ENCODE measurements at places on chromosomes 7 and 10.

GRCh38 chr7:13822678-13823077, 166.8 kb downstream of the ETV1 start:
- no peak for DNase-seq

GRCh38 chr7:156034397-156034796, 222.1 kb upstream of the SHH start:
- no peak for DNase-seq

- DNase-seq, result no peak
Measured at GRCh38 chr7:24334012-24334411, 50.0 kb downstream of the NPY start.

DNA sequence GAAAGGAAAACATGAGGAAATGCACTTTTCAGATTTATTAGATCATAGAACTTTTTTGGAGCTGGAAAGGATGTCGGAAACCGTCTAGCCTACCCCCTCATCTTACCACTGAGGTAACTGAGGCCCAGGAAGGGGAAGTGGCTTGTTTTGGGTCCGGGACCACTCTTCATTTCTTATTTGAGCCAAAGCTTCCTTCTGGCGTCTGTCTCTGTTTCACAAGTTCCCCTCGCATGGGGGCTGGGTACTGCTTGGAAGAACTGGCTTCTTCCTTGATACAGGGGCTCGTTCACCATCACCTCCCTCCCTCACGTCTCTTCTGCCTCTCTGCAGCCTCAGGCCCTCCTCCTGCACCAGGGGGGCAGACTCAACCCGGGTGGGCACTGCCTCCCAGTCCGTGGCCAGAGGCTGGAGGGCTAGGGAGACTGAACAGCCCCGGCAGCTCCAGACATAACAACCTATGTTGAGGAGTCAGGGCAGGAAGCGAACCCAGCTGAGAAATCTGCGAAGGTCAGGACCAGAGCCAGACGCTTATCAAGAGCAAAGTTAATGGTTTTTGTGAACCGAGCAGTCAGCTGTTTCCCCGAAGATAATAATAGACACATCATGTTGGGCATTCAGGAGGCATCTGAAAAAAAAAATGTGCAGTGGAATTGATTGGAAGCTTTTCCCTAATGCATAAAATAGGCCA, 12.9 kb downstream of the HTRA1 start:
- DNase-seq, result no peak

GRCh38 chr10:29746080-29746797, 111.5 kb upstream of the SVIL start:
- DNase-seq, result no peak

DNA sequence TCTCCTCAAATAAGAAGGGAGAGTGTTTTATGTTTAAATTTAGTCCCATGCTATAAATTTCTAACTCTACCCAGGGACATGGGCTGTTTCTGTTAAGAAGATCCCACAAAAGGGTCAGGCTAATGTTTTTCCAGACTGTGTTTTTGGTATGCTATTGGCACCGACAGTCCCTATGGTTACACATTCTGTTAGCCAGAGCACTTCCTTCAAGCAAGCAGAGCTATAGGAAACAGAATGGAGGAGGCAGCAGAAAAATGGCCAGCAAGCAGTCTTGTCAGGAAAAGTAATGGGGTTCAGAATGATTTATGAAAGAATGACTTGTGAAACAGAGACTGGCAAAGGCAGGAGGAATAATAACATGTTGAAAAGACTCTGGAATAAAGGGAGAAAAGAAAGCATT, 44.8 kb upstream of the PHYHIPL start:
- no peak for DNase-seq

DNA sequence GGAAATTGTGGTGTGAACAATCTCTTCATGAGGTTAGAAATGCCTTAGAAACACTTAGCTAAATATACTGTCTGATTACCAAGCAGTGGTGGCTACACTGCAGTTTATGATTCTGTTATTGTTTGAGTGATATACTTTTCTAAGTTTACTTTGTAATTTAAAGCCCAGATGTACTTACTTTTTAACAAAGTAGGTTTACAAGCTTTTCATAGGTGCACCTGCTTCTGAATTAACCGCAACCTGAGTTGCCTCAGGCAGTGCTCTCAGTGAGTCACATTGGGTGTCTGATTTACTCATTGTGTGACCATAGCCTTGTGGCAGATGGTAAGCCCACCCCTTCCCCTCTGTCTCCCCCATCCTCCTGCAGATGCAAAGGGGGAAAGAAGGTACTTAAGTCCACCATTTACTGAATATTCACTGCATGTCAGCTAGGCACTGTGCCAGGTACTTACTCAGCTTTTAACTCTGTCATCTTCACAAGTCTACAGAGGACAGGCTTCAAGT, 9.0 kb downstream of the MTURN start:
- no peak for DNase-seq

- DNase-seq, result no peak
Measured at GRCh38 chr10:8163824-8164223, 109.3 kb downstream of the GATA3 start.

DNA sequence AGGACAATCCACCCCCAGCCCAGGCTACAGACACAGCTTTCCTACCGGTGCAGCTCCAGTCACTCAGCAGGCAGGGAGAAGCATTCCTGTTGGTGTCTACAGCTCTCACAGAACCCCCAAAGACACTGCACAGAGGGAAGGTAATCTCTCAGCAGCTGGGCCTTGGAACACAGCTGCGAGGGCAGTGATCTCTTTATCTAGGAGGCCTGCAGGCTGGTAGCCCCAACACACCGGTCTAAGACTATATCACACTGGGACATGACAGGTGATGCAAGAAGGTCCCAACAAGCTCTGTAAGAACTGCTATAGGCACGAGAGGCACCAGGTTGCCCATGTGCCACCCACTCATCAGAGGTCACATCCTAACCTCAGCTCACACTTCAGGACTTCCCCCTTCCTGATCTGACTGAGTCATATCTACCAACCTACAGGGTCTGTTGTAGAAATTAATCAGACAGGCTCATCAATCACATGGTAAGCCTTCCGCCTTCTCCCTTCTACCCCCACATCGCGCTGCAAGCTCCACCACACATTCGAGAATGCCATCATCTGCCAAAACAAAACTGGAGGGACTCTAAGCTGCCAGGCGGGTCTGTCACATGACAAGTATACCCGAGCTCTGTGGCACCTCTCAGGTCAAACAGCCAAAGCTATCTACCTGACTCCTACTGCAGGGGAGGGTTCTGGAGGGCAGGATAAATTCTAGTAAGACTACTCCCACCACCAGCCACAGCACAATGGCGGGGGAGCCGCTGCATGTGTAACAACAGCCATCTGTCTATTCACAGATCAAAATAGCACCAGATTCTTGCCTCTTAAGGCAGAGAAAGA, 26.1 kb downstream of the FAM53B start:
- no peak for DNase-seq

GRCh38 chr10:100878291-100878910, 34.4 kb upstream of the SLF2 start:
- peak; percentile 64 for DNase-seq

DNA sequence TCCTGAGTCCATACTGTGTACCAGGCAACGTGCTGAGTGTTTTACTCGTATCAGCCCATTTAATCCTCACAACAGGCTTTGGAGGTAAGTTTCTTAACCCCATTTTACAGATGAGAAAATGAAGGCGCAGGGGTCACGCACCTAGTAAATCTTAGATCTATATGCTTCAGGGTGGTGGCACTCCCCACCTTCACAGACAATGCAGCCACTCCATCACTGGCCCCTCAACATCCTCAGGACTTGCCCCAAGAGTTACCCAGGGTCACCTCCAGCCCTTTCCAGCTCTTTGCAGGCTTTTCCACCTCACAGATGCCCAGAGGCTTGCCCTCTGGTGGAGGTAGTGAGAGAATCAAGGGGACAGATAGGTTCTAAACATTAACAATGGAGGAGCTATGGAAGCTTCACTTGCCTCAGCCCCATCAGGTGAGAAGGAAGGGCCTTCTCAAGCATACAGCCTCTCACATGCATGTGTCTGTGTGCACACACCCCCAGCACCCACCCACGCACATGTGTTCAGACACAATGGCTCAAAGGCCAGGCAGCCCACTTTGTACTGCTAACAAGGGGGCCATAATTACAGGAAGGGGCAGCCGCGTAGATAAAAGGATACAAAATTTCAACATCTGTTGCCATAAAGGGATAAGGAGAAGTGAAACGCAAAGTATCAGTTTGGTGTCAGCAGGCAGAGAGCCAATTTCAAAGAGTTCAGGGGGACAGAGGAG, 29.1 kb downstream of the DPCD start:
- no peak for DNase-seq

DNA sequence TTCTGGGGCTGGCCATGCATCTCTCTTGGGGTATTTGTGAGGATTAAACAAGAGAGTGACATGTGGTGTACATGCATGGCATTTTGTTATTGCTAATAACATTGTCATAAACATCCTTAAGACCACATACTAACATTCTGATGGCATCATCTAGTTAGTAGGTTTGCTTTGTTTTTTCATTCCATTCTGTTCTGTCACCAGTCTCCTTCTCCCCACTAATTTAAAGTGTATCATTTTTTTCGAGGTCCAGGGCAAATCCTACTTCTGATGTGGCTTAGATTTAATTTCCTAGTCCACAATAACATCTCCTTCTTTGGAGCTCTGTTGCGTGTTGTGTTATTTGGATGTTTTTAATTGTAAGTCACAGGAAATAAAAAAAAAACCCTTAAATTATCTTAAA, 248.1 kb downstream of the LRMDA start:
- DNase-seq, result no peak

DNA sequence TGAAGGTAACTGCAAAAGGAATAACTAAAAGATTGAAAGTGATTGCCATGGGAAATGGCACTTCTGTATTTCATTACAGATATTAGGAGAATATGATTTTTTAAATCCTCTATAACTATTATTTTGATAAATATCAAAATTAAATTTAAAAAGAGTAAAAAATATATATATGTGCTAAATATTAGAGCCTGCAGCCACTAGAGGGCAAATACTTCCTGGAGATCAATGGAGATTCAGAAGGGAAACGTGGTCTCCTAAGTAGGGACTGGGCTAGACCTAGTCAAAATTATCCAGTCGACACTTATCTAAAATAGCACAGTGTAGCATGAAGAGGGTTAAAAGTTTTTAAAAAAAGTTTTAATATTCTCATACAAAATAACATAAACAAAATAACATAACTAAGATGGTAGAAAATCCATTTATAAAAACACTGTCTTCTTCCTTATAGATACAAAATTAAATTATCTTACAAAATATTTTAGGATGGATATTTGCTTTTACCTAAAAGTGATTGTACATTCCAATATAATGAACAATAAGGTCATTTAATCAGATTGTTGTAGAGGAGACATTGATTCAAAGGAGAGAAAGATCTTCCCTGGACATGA, 434.3 kb downstream of the MDFIC start:
- no peak for DNase-seq

- no peak for DNase-seq
Measured at GRCh38 chr7:94250987-94251386, 143.7 kb upstream of the COL1A2 start.

- DNase-seq, result no peak
Measured at GRCh38 chr10:124221356-124222317, 128.2 kb upstream of the CHST15 start.

DNA sequence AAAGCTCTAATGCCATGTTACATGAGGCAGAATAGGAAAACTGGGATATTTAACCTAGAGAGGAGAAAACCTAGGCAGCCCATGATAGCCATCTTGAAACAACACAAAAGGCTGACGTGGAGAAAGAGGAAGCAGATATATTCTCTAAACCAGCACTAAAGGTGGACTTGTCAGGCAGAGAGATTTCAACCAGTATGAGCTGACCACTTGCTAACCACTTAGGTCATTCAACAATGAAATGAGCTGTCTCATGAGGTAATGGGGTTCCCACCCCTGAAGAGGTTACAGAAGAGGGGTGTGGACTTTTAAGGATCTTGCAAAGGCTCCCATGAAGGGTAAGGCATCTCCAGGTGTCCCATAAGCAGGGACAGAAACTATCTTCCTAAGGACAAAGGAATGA, 26.8 kb upstream of the EGR2 start:
- no peak for DNase-seq

DNA sequence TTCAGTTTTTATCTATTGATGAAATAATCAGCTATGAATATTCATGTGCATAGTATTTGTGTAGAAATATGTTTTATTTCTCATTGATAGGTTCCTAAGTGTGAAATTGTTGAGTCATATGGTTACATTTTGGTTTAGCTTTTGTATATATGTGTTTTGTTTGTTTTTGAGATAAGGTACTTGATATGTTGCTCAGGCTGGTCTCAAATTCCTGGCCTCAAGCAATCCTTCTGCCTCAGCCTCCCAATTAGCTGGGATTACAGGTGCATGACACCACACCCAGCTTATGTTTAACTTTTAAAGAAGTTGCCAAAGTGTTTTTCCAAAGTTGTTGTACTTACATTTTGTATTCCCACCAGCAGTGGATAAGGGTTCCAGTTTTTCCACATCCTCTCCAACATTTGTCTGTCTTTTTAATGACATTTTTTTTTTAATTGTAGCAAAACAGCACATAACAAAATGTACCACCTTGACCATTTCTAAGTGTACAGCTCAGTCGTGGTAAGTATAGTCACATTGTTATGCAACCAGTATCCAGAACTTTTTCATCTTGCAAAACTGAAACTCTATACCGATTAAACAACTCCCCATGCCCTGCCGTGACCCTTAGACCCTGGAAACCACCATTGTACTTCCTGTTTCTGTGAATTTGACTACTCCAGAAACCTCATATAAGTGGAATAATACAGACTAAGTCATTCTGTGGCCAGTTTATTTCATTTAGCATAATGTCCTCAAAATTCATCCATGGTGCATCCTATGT, 12.6 kb upstream of the UBE2D1 start:
- no peak for DNase-seq

DNA sequence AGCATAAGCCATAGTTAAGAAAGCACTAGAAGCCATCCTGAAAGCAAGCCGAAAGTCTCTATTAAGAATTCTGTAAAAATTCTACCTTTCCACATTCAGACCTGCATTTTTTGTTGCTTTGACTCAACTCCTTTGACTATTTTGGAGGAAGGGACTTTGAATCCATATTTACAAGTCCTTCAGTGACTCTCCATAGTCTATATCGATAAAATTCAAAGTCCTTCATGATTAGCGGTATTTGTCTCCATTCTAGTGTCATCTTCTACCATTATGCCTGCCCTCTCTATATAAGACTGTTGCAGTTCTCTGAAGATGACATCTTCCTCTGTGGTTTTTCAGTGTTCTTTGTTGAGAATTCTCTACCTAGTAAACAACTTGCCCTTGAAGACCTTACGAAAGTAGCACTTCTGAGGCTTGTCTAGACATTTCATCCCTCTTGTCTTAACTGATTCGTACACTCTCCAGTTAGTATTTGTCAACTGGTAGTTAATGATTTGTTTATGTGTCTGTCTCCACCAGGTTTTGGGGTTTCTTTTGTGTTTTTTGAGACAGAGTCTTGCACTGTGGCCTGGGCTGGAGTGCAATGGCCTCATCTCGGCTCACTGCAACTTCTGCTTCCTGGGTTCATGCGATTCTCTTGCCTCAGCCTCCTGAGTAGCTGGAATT, 1.7 kb downstream of the CCSER2 start:
- DNase-seq, result no peak

GRCh38 chr7:112006071-112006470, 200.1 kb downstream of the DOCK4 start:
- no peak for DNase-seq
